ENCODE measurements at places on chromosomes 2 and 18. TPM values are rescaled to one million over a fixed set of nuclear protein-coding genes. Genes with fewer than 3 reads are reported as not detected.

DNA sequence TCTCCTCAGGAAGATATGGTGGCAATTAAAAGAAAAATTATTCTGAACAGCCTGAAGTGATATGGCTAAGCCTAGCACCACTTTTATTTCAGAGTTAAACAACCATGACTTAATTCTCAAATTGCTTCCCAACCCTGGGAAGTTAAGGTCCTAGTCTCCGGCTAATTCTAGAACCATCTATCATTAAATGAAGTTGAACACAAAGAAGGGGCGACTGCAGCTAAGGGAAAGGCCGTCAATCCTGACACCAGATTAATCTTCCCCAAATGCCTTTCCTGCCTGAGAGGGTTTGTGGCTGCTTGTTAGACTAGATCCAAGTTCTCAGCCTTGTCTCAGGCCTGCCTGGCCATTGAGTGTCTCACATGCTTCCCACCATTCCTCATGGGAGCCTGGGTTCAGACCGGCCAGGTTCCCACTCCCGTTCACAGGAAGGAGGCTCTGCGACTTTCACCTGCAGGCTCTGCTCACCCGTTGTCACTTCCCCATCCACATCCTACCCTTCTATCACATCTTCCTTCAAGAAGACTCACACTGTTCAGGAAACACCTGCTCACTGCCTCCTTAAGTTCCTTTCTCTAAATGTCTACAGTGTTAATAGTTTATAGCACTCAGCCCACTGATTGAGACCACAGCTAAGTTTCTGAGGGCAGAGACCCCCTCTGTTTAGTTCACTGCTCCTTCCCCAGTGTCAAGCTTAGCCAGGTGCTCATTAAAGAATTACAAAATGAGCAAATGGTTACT is 282.9 kb upstream of the REV1 start:
- no peak for DNase-seq

DNA sequence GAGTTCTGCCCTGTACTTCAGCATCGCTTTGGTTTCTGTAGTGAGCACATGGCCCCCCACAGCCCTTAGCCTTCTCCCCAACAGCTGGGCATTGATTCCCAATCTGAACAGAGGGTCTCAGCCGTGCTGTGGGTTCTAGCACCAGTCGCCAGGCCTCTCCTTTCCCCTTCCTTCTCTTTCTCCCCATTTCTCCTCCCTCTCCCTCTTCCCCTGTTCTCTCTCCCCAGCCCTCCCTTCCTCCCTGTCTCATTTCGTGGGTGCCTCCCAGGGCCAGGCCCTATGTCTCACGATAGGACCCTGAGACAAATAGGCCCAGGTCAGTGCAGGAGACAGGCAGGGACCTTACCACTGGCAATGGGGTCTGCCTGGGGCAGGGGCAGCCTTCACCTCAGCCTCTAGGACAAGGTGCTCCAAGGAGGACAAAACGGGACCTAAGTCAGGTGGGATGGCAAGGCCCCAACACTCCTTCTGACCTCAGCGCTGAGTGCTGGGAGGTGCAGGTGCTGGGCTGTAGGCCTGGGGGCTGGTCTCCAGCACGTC is 143.4 kb upstream of the GPC1 start:
- no peak for DNase-seq

GRCh38 chr18:37567061-37567993 is 1.7 kb upstream of the CELF4 start:
- DNase-seq = no peak

DNA sequence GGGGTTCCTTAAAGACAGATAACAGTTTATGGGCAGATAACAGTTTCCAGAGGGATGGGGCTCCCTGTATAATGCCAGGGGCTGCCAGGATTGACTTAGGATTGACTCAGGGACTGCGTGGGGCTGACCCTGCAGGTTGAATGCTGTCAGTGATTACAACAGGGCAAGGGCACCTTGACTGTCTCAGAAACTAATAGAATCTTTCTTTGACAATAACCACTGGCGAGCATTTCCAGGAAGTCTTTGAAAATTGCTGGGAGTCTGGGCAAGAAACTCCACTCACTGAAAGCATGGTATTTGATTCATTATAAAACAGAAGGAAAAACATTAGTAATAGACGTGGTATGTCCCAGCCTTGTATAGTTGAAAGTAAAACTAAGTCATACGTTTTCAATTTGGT is 101.0 kb downstream of the GPD2 start:
- no peak for DNase-seq

DNA sequence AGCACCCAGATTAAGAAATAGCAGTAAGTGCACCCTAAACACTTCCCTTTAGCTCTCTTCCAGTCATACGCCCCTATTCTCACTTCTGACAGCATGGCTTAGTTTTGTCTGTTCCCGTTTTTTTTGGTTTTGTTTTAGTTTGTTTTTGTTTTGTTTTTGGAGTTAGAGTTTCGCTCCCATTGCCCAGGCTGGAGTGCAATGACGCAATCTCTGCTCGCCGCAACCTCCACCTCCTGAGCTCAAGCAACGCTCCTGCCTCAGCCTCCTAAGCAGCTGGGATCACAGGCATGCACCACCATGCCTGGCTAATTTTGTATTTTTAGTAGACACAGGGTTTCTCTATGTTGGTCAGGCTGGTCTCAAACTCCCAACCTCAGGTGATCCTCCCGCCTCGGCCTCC is 2067.7 kb downstream of the SUCLG1 start:
- no peak for DNase-seq

DNA sequence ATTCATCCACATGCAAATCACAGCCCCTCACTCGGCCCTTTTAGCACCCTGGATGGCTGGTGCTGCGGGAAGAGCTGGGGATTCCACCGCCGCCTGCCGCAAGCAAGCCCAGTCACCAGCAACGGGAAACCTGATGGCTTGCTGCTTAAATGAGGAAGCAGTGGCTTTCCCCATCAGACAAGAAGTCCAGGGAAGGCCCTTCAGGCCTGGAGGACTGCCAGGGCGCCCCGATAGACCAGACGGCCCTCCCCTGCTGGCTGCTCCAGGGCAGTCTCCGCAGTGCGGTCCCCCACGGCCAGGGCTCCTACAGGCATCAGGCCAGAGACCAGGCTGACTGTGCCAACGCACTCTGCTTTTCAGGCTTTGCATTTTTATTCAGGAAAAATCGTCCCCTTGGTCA is 439.1 kb downstream of the EIPR1 start:
- DNase-seq = no peak

GRCh38 chr18:77207540-77207939 is 42.1 kb upstream of the GALR1 start:
- DNase-seq = peak; percentile 82

- no peak for DNase-seq
Observed at GRCh38 chr18:10454681-10455557, 484 bp downstream of the APCDD1 start.

DNA sequence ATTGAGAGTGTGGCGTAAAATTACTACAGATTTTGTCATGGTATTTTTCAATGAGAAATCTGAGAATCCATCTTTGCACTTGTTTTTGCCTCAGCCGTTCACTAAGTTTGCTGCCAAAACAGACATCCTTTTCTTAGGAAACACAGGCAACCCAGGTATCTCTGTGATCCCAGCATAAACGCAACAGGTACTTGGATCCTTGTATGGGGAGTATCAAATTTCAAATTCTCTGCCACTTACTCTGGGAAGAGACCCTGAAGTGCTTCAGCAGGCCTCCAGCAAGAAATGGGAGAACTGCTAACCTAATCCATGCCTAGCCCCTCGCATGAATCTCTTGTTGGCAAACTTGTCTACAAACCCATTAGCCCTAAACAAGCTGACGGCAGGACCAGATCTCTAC is 83.1 kb downstream of the BCL11A start:
- no peak for DNase-seq

DNA sequence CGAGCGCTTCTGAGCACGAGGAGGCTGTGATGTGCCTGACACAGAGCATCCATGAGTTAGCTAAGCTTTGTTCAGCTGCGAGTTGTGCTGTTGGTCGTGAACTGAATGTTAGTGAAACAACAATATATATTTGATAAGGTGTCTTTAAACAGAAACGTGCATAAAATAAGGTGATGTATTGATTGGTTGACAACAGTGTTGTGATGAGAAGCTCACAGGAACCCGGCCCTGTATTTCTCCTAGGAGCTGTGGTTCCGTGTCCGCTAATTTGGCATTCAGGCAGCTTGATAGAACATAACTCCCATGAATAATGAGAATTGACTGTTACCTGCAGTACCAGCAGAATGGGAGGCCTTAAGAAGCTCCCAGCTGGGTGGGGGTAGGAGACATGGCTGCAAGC is 146.4 kb upstream of the MYCN start:
- DNase-seq = no peak

DNA sequence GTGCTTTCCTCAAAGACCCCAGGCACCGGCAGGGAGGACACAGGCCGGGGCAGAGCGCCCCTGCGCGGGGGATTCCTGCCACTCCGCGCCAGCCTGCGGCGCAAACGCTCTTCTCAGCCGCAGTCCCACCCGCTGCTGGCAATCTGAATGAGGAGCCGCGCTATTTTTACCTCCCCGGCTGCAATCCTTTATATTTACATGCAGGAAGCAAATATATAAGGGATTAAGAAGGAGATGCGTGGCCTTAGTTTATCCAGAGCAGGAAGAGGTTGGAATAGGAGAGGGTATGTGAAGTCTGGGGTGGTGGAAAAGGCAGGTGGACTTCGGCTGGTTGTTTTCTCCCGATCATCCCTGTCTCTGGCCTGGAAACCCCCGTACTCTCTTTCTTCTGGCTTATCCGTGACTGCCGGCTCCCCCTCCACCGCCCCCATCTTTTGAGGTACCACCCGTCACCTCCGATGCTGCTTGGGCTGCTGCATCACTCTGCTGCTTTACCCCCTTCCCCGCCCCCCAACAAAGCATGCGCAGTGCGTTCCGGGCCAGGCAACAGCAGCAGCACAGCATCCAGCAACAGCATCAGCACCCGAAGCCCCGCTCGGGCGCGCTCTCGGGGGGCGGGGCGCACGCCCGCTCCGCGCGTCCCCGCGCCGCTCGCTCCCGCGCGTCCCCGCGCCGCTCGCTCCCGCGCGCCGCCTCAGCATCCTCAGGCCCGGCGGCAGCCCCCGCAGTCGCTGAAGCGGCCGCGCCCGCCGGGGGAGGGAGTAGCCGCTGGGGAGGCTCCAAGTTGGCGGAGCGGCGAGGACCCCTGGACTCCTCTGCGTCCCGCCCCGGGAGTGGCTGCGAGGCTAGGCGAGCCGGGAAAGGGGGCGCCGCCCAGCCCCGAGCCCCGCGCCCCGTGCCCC is at the start of gene ADAM23:
Gene ADAM23, plus strand, starts transcription at position 700 of the 902 bp plus-strand sequence. CDS start 335 bp downstream, outside the sequence.
- DNase-seq = no peak

GRCh38 chr2:115913921-115914320 is 1471.5 kb downstream of the DPP10 start:
- no peak for DNase-seq

- no peak for DNase-seq
Observed at GRCh38 chr18:77140439-77141109, 8.0 kb upstream of the MBP start.

- DNase-seq = no peak
Observed at GRCh38 chr2:45260946-45261345, 251.7 kb upstream of the SIX2 start.

DNA sequence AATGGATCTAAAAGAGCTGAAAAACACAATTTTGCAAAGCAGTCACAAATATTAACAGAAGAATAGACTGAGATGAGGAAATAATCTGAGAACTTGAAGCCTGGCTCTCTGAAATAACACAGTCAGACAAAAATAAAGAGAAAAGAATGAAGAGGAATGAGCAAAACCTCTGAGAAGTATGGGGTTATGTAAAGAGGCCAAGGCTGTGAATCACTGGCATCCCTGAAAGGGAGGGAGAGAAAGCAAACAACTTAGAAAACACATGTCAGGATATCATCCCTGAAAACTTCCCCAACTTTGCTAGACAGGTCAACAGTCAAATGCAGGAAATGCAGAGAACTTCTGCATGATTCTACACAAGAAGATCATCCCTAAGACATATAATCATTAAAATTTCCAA is 73.5 kb upstream of the LHCGR start:
- DNase-seq = no peak

GRCh38 chr2:233993461-233993860 is 57.0 kb upstream of the SPP2 start:
- DNase-seq = no peak

DNA sequence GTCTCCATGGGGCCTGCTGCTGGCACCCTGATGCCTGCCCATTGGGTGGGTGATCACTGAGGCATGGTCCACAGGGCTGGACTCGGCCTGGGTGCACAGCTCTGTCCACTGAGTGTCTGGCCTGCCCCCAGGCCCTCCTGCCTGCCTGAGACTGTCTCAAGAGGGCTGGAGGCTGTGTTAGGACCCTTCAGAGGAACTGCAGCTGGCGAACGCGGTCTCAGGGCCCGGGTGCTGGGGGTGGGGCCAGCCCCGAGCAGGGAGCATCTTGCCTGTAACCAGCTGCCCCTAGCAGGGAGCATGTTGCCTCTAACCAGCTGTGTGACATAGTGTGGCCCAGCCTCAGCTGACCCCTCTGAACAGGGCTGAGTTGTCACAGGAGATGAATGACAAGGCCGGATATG is 50.0 kb downstream of the TWIST2 start:
- no peak for DNase-seq

GRCh38 chr2:33560017-33560416 is 39.1 kb downstream of the FAM98A start:
- no peak for DNase-seq

GRCh38 chr18:33135951-33136660 is 304.4 kb downstream of the CCDC178 start:
- DNase-seq = no peak

- DNase-seq = no peak
Observed at GRCh38 chr2:74966887-74967286, 8.4 kb downstream of the POLE4 start.

GRCh38 chr2:172751564-172751963 is 15.9 kb downstream of the RAPGEF4 start:
- DNase-seq = no peak

GRCh38 chr2:157940024-157940423 is 63.9 kb upstream of the ACVR1 start:
- no peak for DNase-seq

DNA sequence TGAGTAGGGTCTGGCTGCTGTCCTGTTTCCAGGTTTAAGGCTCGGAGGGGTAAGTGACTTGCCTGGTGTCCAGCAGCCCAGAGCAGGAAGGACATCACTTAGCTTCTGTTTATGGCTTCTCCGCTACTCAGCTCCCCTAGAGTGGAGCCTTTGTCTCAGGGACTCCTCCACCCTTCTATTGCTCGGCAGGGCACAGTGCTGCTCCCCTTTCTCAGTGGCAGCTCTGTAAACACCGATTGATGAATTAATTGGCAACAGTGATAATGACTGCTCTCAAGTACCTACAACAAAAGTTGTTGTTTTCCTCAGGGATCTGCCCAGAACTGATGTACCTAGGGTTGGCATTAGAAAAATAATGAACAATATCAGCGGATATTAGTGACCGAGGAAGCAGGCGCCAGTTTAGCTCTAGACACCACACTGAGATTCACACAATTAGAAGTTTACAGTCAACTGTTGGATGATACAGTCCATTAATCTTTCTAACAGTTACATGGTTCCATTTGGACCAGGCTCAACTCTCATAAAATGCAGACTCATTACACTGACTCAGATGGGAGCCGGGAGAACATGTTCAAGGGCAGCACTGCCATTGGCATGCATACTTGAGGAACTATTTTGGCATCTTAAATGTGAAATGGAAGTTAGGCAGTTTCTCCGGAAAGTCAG is 265.7 kb downstream of the MTX2 start:
- no peak for DNase-seq

The MLPH gene
- total RNA-seq = 91.0 TPM

The MDH1B gene
- not detected for total RNA-seq

The PTPRN gene
- not detected for total RNA-seq

The PIEZO2 gene
- 3.1 TPM for total RNA-seq

The MRO gene
- 1.4 TPM for total RNA-seq

The SPATA3 gene
- total RNA-seq = not detected

The CCDC74B gene
- 2.3 TPM for total RNA-seq
